ENCODE measurements at places on chromosomes 11 and 22.

GRCh38 chr11:93567401-93567895, 24.3 kb upstream of the SMCO4 start:
- DNase-seq: no peak

DNA sequence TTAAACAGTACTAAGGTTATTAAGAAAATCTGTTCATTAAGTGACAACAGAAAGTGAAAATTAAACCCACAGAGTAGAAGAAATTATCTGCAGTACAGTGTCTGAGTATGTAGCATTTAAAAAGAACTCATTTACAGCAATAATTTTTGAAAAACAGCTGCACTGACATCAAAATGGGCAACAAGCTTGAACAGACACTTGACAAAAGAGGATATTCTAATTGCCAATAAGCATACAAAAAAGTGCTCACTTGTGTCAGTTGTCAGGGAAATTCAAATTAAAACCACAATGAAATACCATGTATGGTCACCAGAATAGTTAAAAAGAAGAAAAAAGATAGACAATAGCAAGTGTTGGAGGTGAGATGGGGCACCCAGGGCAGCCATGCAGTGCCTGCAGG, 93.3 kb upstream of the LINC01488 start:
- DNase-seq: no peak

GRCh38 chr11:19880088-19880345, 167.4 kb downstream of the NAV2 start:
- no peak for DNase-seq

DNA sequence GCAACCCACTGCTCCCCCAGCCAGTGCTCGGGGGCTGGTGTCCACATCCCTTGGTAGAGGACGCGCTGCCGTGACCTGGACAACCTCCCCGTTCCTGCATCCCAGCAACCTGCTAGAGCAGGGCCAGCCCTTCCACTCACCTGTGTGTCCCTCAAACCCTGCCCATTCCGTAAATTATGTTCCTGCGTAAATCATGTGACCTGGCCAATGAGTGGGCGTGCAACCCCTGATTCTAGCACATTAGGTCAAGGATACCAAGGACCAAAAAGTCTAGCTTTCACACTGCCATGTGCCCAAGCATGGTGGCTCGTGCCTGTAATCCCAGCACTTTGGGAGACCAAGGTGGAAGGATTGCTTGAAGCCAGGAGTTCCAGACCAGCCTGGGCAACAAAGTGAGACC, 25.7 kb downstream of the CD5 start:
- DNase-seq: no peak

GRCh38 chr11:62267050-62267449, 2.9 kb upstream of the SCGB2A2 start:
- no peak for DNase-seq

DNA sequence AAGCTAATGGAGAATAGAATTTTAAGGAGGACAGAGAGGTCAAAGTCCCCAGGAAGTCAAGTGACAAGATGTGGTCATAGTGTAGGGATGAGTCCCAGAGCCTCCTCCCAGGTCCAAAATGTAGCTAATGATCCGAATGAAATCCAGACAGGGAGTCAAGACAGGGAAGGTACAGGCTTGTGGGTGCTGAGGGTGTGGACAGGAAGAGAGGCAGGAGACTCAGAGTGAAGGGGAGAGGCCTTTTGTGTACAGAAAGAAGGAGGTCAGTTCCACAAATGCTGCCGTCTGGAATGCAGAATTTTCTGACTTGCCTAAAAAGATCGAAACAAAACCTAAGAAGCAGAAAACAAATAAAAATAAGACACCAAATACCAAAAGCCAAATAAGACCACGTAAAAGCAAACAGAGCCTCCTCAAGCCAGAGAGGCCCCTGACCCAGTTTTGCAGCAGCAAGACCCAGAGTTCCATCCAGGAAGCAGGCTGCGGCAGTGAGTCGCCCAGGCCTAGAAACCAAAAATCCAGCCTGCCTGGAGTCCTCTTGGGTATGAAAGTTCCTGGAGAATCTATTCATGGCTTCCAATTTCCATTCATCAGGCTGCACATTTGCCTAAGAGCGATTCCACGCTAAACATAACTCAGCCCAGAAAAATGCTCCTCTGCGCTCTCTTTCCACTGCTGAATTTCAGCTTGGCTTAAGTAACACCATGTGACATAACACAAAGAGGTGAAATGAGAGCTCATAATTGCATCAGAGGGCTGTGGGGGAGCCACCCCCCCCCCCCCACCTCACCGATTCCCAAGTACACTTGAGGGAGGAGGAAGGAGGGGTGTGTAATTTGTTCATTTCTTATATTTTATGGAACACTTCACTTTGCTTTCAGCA, 71.2 kb downstream of the KIRREL3 start:
- no peak for DNase-seq

- no peak for DNase-seq
Measured at GRCh38 chr11:80330264-80330663, 889.4 kb upstream of the TENM4 start.

DNA sequence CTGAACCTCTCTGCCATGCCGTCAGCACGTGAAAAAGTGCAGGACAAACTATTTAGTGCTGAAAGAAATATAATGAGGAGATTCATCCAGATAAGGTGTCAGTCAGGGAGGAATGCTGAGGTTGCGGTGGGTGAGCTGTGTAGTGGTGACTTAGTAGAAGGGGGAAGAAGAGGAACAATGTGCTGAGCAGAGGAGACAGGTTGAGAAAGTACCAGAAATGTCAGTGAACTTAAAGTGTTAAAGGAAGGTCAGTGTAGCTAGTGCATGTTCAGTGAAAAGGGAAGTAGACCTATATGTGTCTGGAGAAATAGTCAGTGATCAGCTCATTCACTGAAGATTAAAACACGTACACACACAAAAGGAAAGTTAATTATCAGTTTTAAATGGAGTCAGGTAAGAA, 237.6 kb upstream of the CCDC179 start:
- no peak for DNase-seq

- DNase-seq: no peak
Measured at GRCh38 chr11:82076126-82076525, 657.5 kb downstream of the FAM181B start.

GRCh38 chr11:118605116-118605867, 2.1 kb upstream of the PHLDB1 start:
- DNase-seq: no peak

GRCh38 chr11:104134745-104135144, 29.2 kb downstream of the PDGFD start:
- DNase-seq: no peak

DNA sequence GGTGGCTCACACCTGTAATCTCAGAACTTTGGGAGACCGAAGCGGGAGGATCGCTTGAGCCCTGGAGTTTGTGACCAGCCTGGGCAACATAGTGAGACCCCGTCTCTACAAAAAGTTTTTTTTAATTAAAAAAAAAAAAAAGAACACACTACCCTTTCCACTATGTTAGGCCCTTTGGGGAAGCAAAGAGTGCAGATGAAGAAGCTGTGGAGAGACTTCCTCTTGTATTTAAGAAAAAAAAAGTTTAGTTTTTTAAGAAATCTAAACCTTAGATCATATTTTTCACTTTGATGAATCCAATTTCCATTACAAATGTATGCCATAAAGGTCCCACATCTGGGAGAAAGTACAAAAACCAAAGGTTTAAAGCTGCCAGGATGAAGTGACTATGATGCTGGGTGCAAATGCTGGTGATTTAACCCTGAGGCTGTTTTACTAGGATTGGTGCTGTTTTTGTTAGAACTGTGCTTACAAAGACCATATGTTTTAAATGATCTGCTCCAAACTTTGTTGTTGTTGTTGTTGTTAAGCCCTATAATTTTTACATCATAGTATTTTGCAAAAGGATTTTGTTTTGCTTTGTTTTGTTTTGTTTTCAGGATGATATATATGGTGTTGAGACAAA, 28.9 kb upstream of the ACER3 start:
- no peak for DNase-seq

- no peak for DNase-seq
Measured at GRCh38 chr22:17272511-17272991, 53.3 kb upstream of the ADA2 start.

DNA sequence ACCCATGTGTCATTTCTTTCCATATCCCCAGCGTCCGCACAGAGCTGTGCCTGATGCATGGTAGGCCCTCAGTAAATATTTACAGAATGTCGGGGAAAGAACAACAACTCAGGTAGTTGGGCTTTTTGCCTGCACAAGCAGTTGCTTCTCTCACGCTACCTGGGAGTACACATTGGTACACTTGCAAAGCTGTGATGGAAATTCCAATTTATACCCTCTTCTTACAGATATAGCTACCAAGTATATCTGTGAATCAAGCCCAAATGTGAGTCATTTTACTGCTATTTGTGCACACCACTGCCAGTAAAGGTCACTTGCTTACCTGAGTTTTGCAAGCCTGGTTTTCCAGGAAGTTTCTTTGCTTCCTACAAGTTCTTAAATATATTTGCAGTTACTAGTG, 333.0 kb upstream of the NARS2 start:
- no peak for DNase-seq

DNA sequence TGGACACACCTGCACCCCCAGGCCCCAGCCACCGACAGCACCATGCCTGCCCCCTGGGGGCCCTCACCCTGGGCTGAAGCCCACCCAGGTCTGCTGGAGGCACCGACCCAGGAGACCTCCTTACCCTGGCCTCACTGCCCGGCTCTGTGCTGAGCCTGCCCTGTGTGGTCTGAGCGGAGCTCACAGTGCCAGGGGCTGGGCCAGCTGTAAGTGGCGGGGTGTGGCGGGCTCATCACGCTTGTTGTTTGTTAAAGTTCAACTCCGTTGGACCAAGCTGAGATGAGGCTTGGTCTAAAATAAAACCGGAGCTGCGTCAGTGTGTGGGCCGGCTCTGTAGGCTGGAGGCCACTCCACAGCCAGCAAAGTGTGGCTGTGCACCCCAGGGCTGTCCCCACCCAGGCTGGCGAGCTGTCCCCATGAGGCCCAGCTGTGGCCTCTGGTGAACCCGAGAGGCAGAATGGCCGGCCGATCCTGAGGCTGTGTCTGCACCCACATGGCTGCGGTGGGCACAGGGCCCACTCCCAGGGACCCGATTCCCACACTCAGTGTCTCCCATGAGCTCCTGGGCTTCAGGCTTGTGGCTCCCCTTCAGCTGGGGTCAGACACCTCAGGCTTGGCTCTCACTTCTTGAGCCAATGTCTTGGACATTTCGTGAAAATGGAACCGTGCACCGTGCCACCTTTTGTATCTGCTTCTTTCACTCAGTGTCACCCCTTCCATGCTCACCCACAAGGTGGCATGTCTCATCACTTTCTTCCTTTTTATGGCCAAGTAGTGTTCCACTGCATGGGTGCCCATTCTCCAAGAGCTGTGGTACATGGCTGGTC, 137.9 kb downstream of the CTTN start:
- no peak for DNase-seq

GRCh38 chr22:34946339-34946985, 119.5 kb upstream of the ISX start:
- no peak for DNase-seq

DNA sequence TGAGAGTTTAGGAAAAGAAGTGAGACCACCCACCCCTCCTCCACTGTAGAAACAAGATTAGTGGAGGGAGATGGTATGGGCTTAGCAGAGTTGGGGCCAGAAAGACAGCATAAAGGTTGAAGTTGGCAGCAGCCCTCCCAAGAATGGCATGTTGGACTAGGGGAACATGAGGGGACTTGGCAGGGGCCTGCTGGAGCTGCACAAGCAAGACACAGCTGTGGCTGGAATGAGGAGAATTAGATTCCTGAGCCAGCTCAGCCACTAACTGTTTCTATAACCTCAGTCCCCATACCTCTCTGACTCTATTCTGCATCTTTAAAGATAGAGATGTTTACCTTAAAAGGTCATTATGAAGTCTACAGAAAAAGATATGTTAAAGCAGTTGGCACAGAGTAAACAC, 13.2 kb downstream of the MAP6 start:
- DNase-seq: no peak

DNA sequence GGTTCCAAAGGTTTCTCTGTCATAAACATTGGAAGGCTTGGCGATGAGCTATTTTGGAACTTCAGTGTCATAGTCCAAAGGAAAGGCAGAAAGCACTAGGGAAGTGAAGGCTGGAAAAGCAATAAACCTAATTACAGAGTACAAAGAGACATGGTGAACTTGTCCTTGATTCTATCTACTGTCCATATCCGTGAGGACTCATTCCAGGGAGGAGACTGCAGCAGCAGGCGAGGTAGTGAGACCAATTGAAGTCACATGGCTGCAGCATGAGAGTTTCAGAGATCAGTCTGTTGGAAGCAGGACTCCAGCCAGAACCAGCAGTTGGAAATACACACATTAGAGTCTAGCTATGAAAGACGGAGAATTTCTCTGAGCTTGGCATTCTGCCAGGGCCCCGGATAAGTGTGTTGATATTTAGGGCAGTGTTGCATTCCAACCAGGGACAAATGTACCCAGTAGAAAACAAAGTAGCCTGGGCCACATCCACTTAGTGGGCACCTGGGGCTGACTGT, 54.1 kb upstream of the ARHGAP42 start:
- DNase-seq: no peak

- peak; percentile 66 for DNase-seq
Measured at GRCh38 chr22:29907753-29908515, 25.0 kb downstream of the MTMR3 start.

GRCh38 chr11:108025387-108026080, 16.8 kb downstream of the CUL5 start:
- DNase-seq: peak; percentile 14

- peak; percentile 100 for DNase-seq
Measured at GRCh38 chr11:86068951-86069407, at the start of gene PICALM. Gene PICALM (minus strand): TSS chr11:86069084. CDS start chr11:86068780, 304 bp downstream.

Measured in hematopoietic multipotent progenitor cell (in vitro differentiated cells).